ENCODE measurements at places on chromosomes 11 and 22. TPM values are rescaled to one million over a fixed set of nuclear protein-coding genes. Genes with fewer than 3 reads are reported as not detected.
A peak's percentile ranks its signal among the peaks of the same experiment; 100 is the strongest.

DNA sequence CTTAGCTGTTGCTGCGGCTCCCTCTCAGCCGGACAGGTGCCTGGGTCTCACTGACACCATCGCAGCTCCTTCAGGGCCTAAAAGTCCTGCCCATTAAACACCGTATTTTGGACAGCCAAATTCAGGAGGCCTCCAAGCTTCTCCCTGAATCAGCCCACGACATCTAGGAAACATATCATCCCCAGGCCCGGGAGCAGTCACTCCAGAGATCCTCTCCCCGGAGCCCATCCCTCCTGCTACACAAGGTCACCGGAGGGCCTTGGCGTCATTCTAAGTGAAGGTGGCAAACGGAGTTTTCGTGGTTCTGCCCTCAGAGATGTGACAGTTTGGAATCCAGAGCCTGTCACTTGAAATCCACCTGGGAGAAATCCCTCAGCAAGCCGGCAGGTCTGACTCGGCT, 232.5 kb downstream of the TBC1D22A start:
- H3K4me3 ChIP-seq = no peak overlapping the region
- peaks cover 14% of the 10 kb centered on the region for H3K4me1 ChIP-seq
- peaks cover 25% of the 10 kb centered on the region for H3K36me3 ChIP-seq
- H3K27ac ChIP-seq = no peak overlapping the region

DNA sequence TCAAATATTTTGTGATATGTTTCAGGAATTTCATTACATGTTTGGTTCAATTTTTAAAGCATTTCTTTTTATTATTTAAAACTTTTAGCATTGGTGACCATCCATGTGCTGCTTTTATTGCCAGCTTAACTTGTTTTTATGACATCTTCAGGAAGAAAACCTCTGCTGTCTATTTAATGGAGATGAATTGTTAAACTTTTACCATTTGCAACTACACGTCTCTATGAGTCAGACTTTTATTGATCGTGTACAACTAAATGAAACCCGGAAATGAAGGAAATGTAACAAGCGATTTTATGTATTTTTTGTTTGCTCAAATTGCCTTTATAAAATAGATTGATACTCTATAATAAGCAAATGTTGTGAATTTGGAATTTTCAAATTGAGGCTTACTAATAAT, 113.0 kb downstream of the PTPRJ start:
- DNase-seq = no peak
- H3K36me3 ChIP-seq = no peaks in the 10 kb centered on the region
- H3K27me3 ChIP-seq = no peaks in the 10 kb centered on the region

Gene GSTT2
- total RNA-seq = not detected

Gene CHRDL2
- not detected for total RNA-seq

Gene MRPL49
- 68.2 TPM for total RNA-seq

DNA sequence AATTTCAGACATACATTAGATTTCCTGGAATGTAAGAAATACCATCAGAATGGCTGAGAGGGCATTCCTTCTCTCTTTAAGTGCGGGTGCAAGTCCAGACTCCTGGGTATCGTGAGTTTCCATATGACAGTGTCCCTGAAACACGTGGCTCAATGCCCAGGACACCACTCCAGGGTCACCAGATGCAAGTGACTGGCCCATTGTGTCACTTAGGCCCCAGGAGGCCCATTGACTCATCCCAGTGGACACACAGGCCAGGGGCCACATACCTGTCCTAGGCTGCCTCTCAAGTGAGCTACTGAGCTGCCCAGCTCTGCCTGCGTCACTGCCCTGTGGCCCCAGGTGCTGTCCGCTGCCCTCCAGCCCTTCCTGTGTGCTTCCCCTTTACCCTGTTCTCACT, 18.5 kb downstream of the FBLN1 start:
- H3K27me3 ChIP-seq = no peaks in the 10 kb centered on the region
- peaks cover 39% of the 10 kb centered on the region for H3K4me1 ChIP-seq
- DNase-seq = no peak
- no peak overlapping the region for H3K4me3 ChIP-seq
- no peak overlapping the region for H3K27ac ChIP-seq

DNA sequence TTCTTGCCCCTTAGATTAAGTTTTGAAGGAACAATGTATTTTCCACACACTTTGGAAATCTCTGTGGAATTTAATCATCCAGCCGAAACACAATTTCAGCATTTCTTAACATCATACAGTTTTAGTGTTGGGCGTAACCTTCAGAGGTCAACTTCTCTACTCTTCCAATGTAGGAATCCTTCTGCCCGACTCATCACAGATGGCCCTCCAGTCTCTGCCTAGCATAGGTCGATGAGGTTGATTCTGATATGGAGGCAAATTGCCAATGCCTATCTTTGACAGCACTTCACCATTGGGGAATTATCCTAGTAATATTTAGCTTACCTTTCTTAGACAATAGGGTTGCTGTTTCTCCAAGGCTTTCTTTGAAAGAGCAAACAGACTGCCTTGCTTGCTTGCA, 175.7 kb upstream of the TTC12 start:
- no peak for DNase-seq
- no peak overlapping the region for H3K4me3 ChIP-seq
- H3K4me1 ChIP-seq = no peaks in the 10 kb centered on the region
- no peaks in the 10 kb centered on the region for H3K27me3 ChIP-seq

Gene KBTBD3
- total RNA-seq = 15.3 TPM

DNA sequence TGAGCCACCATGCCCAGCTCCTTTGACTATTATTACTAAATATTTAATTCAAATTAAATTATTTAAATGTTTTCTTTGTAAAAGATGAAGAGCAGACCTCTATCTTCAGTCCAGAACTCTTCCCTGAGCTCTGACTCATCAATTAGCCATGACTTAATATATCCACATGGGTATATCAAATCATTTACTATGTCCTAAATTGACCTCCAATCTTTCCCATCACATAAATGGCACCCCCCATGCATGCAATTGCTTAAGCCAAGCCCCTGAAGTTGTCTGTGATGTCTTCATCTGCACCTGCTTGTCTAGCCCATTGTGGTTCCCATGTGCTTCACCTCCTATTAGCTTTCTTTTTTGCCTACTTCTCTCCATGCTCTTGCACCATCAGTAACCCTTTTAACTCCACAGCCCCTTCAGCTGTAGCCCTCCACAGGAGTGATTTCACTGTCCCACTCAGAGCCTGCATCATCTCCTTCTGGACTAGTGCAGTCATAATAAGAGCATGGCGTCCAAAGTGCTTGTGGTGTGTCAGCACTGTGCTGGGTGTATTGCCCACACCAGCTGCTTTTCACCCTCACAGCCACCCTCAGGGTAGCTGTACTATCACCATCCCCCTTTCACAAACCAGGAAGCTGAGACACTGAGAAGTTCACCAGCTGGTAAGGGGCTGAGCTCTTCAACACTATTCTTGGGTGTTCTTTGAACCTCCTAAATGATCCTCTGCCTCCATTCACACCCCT, 11.8 kb upstream of the THY1 start:
- no peak overlapping the region for H3K4me3 ChIP-seq
- peaks cover 3% of the 10 kb centered on the region for H3K27me3 ChIP-seq
- H3K36me3 ChIP-seq = no peaks in the 10 kb centered on the region
- H3K4me1 ChIP-seq = peaks cover 18% of the 10 kb centered on the region
- no peak for DNase-seq

DNA sequence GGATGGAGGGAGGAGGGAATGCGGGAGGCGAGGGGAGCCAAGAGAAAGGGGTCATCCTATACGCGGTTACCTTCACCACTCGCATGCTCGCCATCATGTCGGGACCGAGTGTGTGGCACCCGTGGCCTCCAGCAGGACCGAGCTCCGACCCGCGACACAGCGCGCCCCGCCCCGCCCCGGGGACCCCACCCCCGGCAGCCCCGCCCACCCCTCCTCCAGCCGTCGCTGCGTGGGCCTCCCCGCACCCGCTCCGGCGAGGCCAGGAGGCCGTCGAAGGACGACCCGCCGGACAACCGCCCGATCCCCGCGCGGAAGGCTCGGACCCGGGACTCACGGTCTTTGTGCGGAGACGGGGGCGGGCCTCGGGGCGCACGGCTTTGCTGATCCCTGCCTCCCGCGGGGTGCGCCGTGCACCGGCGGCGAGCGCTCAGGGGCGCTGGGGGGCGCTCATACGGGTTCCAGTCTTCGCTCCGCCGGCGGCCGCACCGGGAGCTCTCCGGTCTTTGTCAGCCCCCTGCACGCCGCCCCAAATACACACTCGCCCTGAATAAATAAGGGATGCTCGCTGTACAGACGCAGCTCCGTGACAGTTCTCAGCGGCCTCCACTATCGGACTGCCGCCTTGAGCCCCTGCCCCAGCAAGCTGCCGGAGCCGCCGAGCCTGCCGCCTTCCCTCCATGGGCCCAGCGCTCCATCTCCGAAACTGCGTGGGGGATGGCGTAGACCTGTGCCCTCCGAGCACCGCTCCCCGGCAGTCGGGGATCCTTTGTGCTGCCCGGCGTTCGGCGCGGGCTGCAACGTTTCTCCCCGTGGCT, at the start of gene UBE2L6:
Gene UBE2L6, minus strand, starts transcription at position 158 of the 815 bp plus-strand sequence. Its CDS starts 61 bp downstream, at position 97.
- peak within 1 kb of the TSS; percentile 73 for H3K27ac ChIP-seq
- H3K27me3 ChIP-seq = no peaks in the 10 kb centered on the region
- no peaks in the 10 kb centered on the region for H3K36me3 ChIP-seq
- peaks cover 35% of the 10 kb centered on the region for H3K4me1 ChIP-seq

DNA sequence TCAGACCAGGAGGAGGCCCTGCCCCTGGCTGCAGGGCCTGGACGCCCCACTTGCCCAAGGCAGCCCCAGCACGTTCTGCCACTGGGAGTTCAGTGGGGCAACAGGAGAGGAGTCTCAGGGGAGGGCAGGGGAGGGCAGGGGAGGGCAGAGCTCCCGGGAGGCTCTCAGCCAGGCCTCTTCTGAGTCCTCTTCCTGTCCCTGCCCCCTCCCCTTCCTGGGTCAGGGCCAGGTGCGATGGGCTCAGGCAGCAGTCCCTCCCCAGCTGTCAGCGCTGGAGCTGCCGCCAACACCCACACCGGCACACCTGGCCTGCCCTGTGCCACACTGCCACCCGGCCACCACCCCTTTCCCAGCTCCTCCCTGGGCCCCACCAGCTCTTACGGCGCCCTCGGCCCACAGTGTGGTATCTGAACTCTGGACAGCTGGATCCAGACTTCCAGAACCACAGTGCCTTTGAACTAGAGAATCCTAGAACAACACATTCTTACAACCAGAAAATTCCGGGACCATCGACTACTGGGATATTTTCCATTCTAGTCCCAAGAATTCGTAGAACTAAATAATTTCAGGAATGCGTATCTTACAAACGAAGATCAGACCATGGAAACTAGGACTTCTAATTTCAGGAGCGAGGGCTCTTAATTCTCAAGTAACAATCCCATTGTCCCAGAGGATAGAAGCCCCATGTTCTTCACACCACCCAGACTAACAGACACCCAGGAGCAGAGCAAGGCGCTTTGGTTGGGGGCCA, 21.8 kb downstream of the RPL3 start:
- no peaks in the 10 kb centered on the region for H3K27me3 ChIP-seq
- H3K36me3 ChIP-seq = no peaks in the 10 kb centered on the region
- DNase-seq = no peak
- peaks cover 55% of the 10 kb centered on the region for H3K4me1 ChIP-seq
- H3K4me3 ChIP-seq = no peak overlapping the region

GRCh38 chr11:35980686-35981390, 37.0 kb downstream of the LDLRAD3 start:
- no peaks in the 10 kb centered on the region for H3K36me3 ChIP-seq
- no peaks in the 10 kb centered on the region for H3K27me3 ChIP-seq
- DNase-seq = no peak
- H3K4me3 ChIP-seq = no peak overlapping the region

DNA sequence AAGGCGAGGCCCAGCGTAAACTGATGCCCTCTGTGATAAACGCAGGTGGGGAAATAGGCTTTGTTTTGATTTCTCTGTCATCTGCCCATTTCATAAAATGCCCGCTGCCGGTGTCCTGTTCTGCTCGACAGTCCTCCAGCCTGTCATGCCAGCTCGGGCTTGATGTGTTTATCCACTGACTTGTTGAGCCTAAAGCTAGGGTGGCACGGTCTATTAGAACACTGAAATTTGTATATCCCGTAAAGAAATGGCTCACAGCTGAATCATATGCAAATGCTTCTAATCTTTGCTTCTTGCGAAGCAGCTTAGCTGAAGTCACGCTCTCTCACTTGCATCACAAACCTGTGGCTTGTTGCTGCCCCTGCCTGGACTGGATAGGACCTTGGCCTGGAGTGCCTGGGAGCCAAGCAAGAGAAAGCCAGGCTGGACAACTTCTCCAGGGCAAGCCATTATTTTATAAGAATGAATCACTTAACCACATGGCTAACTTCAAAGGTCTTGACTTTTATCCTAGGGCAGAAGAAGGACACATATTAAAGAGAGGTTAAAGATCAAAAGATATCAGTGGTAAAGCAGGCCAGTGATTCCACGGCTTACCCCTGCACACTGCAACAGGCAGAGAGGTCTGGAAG, 33.1 kb downstream of the EHF start:
- peaks cover 5% of the 10 kb centered on the region for H3K36me3 ChIP-seq
- DNase-seq = no peak
- peak overlapping the region; percentile 85 for H3K27ac ChIP-seq
- H3K27me3 ChIP-seq = no peaks in the 10 kb centered on the region
- H3K4me1 ChIP-seq = peaks cover 57% of the 10 kb centered on the region
- no peak overlapping the region for H3K4me3 ChIP-seq

GRCh38 chr11:19632499-19632834, 80.2 kb upstream of the NAV2 start:
- no peak overlapping the region for H3K4me3 ChIP-seq
- no peak for DNase-seq
- peaks cover 27% of the 10 kb centered on the region for H3K4me1 ChIP-seq
- no peak overlapping the region for H3K27ac ChIP-seq

DNA sequence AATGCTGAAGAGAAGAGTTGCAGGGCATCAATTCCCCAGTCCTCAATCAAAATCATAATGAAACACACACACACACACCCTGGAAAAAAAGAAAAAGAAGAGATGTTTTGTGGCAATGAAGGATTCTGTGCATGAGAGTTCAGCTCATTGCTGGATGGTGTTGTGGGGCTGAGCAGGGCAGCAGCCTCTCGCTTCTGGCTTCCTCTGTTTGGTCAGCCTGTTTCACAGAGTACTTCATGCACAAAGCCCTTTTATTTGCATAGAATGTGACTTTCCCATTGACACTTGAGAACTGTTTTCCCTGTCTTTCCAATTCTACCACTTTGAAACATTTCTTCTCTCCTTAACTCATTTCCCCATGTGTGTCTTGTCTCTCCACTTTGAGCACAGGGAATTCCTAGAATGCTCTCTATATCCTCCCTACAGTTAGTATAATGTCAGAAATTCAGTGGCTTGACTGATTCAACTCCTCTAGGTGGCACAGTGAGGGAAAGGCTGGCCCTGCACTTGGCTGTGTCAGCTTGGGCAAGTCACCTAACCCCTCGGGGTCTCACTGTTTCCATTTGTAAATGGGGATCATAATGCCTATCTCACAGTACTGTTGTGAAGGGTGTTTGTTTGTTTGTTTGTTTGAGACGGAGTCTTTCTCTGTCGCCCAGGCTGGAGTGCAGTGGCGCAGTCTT, 25.4 kb upstream of the BSX start:
- no peak overlapping the region for H3K4me3 ChIP-seq
- H3K27ac ChIP-seq = no peak overlapping the region
- peaks cover 3% of the 10 kb centered on the region for H3K27me3 ChIP-seq

Data from suprapubic skin (tissue), 4 donors.